Effector CD8-positive, alpha-beta T cell (primary cell): ENCODE measurements at places on chromosomes 11 and 22.

DNA sequence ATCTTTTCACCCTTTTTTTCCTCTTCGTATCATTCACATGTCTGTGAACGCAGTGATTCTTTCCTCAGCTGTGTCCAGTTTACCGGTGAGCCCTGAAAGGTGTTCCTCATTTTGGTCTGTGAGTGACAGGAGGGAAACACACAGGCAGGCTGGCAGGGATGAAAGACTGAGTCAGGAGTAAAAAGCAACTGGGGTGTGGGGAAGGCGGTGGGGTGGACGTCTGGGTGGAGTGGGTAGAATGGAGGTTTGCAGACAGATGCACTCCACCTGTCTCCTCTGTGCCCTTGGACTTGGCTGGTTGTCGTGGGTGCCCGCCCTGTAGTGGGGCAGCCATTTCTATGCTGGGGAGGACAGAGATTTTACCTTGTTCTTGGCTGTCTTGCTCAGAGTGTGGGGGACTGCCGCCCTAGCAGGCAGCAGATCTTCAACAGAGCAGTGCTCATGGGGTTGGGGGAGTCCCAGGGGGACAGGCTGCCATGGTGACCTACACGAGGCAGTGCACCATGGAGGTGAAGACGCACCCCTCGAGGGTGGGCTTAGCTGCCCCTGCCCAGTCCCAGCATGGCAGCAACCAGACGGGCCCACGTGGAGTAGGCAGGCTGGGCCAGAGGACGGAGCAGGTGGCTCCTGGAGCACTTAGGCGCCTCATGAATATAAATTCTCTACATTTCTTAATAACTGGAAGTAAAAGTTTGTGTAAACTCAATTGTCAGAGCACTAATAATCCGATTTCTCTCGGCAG lies 603.7 kb downstream of the TBC1D22A start:
- DNase-seq: no peak

DNA sequence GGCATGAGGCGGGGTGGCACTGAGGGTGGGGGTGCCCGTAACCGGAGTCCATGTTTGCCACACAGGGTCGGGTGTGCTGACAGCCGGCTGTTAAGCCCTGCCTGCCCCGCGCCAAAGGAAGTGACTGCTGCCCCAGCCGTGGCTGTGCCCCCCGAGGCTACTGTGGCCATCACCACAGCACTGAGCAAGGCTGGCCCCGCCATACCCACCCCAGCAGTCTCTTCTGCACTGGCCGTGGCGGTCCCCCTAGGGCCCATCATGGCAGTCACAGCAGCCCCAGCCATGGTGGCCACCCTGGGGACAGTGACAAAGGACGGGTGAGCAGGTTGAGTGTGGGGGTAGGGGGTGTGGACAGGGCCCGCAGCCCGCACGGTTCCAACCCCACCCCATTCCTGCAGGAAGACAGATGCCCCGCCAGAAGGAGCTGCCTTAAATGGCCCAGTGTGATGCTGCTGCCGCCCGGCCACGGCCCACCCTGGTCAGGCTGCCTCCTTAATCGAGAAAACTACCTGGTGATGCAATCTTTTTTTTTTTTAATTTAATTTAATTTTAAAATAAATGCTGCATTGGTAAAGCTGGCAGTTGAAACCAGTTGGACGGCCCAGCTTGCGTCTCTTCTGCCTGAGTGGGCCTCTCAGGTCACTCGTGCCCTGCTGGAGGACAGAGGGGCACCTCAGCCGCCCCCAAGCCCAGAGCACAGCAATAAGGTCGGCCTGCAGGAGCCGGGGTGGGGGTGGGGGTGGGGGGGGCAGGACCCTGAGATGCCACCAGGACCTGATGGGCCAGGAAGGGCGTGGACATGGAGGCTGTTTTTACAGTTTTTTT lies 30.8 kb downstream of the SBF1 start:
- no peak for DNase-seq

DNA sequence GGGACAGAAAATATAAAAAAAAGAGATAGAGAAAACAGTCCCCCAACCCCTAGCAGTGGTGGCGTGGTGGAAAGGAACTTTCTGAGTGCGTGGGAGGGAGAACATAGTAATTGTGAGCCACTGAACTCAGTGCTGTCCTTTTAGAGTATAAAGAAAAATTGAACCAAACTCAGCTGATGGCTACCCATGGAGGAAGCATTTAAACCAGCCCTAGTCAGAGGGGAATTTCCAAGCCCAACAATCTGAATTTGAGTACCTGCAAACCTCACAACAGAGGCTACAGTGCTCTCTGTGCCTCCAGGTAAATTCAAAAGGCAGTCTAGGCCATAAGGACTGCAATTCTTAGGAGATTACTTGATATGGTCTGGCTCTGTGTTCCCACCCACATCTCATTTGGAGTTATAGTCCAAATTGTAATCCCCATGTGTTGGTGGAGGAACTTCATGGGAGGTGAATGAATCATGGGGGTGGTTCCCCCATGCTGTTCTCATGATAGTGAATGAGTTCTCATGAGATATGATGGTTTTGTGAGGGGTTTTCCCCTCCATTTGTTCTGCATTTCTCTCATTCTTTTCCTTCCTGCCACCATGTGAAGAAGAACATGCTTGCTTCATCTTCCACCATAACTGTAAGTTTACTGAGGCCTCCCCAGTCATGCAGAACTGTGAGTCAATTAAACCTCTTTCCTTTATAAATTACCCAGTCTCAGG lies 687.8 kb downstream of the FAM181B start:
- DNase-seq: no peak

DNA sequence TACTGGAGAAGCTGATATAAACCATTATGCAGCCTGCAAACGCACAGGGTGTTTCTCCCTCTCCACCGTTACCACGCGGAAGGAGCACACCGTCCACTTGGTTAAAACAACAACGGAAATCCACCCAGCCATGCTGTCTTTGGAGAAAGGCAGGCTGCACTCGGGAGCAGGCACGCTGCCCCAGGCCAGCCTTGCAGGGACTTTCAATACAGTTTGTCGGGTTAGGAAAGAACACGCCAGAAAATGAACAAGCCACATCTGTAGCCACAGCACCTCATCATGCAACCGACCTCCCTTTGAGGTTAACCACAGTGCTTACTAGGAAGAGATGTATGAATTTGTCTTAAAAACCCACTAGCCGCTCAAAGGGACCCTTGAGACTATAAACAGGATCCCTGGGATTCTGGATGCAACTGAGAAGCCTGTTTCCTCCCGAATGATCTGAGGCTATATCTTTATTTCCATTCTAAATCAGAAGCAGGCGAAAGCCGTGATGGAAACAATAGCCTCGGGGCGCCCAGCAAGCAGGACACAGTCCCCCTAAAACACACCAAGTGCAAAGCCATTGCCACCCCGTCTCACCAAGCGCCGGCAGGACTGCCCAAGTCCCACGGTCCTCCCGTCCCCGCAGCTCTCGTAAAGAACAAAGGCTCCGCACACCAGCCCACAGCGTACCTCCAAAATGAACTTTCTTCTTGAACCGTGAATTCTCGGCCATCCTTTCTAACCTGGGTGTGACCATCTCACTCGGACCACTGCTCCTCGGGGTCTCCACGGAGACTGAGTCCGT lies 318.9 kb downstream of the CTTN start:
- no peak for DNase-seq

DNA sequence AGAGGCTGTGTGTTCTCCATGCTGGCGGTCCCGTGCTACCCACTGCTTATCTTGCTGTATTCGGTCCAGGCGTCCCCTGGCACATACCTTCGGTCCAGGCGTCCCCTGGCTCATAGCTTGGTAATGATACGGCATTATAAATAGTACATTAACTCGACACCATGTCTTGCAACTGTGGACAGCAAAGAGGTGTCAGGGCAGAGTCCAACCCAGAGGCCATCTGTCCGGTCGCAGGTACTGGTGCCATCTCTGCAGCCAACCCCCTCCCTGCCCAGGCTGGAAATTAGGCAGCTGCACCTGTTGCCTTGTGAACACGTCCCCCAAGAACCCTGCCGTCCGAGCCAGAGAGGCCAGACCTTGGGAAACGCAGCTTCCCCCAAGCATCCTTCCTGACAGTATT lies 634.3 kb downstream of the BRD1 start:
- no peak for DNase-seq

GRCh38 chr11:12109591-12110196 lies 696 bp upstream of the MICAL2 start:
- DNase-seq: no peak

DNA sequence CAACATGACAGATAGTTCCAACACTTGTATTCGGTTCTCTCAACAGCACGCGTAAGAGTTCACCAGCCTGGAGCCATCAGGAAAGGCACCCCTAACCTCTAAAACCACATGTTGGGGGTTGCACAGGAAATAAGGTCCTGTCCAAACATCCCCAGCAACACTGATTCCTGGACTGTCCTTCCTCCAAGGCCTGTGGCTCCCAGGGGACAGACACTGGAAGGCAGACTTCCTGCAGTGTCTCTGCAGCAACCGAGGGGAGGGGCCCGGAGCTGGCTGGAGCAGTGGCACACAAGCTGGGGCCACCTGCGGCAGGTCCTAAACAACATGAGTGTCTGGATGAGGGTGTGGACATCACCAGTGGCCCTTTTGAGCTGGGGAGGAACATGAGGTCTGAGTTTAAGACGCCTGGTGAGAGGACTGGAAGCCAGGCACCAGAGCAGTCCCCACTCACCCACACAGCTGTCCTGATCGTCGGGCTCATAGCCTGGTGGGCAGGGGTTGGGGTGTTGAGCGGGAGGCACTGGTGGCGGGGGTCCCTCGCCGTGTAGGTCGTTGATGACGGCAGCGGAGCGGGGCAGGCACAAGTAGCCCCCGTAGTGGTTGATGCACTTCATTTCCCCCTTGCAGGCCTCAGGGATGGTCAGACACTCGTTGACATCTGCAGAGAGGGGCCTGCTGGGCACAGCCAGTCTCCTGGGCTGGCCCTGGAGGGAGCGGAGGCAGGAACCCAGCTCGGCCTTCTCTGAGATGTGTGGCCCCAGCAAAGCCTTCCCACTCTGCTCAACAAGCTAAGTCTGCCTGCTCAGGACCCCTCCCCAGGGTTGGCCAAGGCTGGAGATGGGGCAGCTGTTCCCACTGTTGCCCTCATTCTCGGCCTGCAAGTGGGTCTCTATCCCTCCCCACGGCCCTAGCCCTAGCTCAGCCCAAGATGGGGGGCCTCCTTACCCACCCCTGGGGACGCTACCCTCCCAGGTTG lies 1.6 kb downstream of the EFEMP2 start:
- DNase-seq: no peak

DNA sequence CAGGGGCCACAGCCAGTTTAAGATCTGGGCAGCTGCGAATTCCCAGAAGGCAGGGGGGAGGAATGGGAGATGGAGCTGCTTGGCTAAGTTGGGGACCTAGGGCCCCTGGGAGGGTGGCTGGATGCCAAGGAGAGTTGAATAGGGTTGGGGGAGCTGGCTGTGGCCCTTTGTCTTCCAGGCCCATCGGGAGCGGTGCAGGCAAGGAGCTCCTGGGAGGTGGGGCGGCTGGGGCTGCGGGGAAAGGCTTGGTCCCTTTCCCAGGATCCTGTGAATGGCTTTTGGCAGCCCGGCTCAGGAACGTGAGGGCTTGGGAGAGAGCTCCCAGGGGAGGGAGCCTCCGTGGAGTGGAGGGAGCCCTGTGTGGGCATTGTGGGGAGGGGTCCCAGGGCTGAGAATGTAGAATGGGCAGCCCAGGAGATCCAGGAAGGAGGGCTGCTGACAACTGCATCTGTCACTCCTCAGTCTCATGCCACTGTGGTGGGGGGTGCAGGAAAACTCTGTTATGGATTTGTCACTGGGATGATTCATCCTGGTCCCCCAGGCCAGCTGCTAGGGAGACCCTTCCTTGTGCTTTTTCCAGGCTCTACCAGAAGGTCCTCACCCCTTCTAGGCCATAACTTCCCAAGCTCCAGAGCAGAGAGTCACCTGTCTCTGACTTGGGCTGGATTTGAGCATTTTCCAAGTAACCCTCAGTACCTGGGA lies 6.0 kb downstream of the FREY1 start:
- DNase-seq: no peak

DNA sequence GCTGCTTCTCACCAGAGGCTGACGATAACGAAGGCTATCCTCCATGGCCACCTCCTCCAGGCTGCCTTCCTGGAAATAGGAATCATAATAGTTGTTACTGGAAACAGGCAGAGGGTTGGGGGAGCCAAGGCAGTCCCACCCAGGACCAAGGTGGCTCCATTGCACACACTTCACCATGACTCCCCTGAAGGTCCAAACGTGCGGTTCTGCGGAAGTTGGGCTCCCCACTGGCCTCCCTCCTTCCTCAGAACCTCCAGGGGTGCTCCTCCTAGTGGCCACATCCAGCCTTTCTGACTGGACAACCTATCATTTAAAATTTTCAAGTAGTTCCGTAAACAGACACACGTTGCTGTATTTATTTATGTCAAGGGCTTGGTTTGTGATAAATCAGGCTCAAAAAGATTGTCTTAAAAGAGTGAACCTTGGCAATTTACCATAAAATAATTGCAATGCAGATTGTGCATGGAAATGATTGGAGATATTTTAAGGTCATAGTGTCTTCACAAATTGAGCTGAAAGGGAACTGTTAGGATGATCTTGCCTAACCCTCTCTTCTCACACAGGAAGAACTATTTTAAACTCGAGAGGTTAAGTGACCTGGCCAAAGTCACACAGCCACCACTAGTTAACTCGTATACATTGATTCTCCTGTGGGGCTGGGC lies 1.4 kb upstream of the TCN2 start:
- DNase-seq: peak; percentile 9

DNA sequence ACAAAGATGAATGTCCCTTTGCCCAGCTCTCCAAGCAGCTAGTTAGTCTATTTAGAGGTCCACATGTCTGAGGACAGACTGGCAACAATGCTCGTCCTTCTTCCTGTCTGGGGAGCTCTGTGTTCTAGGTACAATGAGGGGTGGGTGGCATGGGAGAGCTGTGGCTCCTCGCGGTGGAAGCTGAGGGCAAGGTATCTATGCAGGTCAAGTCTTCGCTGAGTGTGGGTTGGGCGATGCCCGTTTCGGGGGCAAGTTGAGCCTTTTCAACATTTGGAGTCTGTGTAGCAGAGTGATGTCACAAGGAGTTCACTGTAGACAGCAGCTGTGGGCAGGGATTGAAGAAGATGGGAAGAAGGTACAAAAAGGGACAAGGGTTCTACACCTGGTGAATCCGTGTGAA lies 163.2 kb downstream of the FEZ1 start:
- DNase-seq: no peak

GRCh38 chr22:48097723-48098122 lies 1335.3 kb downstream of the TBC1D22A start:
- DNase-seq: no peak

- no peak for DNase-seq
These were observed 59.0 kb upstream of the PDE3B start for GRCh38 chr11:14584595-14584994.

- no peak for DNase-seq
These were observed 16.8 kb downstream of the IGF2 start for GRCh38 chr11:2122222-2122906.

DNA sequence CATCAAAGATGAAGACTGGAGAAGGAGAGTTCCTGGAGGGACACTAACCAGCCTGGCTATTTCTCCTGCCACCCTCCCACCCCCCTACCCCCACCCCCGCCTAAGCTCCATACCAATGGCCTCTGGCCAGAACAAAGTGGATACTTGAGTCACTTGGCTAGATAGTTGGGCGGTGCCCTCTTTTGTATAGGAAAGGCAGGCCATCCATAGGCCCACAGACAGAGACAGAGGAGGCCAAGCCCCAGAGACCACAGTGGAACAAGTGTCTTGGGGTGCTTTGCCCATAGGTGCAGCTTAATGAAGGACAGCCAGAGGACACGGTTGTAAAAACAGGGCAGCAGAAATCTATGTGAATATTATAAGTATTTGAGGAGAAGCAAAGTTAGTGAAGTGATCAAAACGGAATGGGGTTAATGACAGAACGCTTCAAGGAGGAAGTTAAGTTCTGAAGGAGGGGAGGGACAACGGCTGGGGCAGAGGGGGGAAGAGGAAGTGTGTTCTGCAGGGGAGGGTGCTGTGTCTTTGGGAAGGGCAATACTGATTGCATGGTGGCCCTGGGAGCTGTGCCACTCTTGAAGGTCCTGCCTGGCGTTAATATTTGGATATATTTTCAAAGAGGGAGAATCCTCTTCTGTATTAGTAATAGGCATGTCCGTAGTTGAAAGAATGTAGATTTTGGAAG lies 32.7 kb downstream of the FLI1 start:
- DNase-seq: no peak
